ENCODE measurements at places on chromosomes 4 and X.

DNA sequence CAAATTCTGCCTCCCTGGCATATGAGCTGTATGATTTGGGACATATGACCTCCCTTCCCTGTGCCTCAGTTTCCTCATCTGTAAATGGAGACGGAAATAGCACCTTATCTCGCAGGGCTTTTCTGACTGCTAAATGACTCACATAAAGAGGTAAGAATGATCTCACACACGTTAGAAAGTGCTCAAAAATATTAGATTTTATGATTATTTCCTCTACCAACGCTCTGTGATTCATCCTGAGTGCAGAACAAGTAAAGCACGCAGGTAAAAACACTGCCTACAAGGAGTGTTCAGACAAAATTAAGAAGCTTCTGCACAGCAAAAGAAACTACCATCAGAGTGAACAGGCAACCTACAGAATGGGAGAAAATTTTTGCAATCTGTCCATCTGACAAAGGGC, 21.1 kb downstream of the ACSL1 start:
- DNase-seq = no peak

- no peak for DNase-seq
Measured at GRCh38 chr4:26275281-26275680, 45.5 kb upstream of the RBPJ start.

GRCh38 chr4:140252141-140252741, 98.3 kb upstream of the MAML3 start:
- no peak for DNase-seq

- DNase-seq = no peak
Measured at GRCh38 chrX:15686818-15687685, 22.4 kb upstream of the CLTRN start.

DNA sequence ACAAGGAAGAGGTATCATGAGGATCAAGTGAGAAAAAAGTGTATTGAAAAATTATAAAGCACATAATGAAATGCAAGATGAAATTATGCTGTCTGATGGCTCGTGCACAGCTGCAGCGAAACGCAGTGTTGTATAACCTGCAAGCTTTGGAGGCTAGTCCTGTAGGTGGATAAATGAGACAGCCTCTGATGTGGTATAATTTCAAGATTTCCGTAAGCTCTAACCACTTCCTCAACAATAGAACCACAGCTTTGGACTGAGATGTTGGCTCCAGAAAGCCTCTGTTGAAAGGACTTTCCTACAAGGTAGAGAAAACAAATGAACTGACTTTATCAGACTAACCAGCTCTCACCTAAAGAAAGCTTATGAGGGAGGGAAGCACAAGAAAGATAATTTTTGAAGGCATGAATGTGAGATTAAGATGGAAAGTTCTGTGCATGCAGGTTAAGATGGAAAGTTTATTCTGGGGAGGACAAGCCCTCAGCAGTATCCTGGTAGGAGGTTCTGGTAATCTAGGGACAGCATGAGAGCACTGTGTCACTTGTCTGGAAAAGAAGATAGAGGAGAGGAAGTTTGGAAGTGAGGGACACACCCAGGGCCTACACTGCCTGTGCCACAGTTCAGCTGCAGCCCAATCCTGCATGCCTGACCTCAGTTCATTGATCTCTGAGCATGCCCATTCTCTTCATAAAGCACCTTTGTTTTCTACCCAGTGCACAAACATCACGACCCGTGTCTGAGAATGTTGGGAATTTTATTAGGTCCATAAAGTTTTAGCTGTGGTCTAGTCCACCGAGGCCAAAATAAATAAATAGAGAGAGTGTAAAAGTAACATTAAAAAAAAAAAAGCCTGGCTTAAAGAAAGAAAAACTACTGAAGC, 161.5 kb upstream of the SFRP2 start:
- DNase-seq = no peak

- DNase-seq = peak; percentile 16
Measured at GRCh38 chr4:145557720-145558119, 61.5 kb upstream of the MMAA start.

- no peak for DNase-seq
Measured at GRCh38 chr4:48661391-48661790, 118.7 kb downstream of the FRYL start.

- DNase-seq = no peak
Measured at GRCh38 chr4:43607400-43607799, 714.9 kb downstream of the GRXCR1 start.

GRCh38 chrX:71210816-71211215, 12.2 kb upstream of the GJB1 start:
- no peak for DNase-seq

DNA sequence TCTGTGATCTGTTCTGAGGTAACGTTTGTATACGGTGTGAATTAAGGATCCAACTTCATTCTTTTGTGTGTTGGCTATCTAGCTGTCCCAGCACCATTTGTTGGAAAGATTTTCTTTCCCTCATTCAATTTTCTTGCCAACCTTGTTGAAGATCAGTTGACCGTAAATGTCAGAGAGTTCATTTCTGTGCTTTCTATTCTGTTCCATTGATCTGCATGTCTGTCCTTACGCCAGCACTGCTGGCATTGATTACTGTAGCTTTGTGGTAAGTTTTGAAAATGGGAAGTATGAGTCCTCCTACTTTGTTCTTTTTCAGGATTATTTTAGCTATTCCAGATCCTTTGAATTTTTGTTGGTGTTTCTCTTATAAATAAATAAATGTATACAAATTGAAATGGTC, 60.8 kb downstream of the MTMR1 start:
- no peak for DNase-seq

- peak; percentile 59 for DNase-seq
Measured at GRCh38 chrX:2707334-2707760, 16.3 kb downstream of the CD99 start.

GRCh38 chrX:15384304-15384703, at the start of gene VEGFD:
VEGFD (minus strand) TSS chrX:15384413; CDS start chrX:15383946, 467 bp downstream.
- DNase-seq = no peak

- no peak for DNase-seq
Measured at GRCh38 chrX:96435378-96436035, 249.1 kb upstream of the DIAPH2 start.

DNA sequence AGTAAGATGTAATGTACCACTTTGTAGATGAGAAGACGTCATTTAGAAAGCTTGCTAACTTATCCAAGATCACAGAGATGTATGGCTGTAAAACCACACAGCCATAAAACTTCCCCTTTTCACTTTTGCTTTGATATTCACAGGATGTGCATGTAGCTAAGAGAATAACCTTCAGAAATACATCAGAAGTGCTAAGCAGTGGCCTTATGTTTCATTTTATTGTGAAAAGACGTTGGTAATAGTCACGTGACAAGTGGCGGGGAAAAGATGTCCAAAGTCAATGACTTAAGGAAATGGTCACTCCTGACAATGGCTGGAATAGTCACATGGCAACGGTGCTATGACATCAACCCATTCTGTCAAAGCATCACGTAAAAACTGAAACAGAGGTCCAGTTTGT, 12.9 kb upstream of the WDR17 start:
- DNase-seq = peak; percentile 22

DNA sequence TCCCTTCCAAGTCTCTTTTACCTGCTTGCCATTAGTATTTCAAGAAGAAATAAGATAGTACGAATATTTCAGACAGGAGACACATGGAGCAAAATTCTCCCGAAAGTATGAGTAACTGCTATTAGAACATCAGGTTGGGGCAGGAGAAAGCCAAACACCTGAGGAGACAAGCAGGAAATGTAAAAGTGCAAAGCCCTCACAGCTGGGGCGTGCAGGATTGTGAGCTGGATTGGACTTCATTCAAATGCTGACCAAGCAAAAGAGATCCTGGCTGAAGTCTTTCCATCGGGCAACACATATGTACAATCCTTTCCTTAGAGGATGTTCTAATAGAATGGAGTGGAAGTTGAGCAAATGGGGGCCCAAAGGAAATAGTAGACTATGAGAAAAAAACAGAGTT, 76.8 kb downstream of the DTHD1 start:
- no peak for DNase-seq

DNA sequence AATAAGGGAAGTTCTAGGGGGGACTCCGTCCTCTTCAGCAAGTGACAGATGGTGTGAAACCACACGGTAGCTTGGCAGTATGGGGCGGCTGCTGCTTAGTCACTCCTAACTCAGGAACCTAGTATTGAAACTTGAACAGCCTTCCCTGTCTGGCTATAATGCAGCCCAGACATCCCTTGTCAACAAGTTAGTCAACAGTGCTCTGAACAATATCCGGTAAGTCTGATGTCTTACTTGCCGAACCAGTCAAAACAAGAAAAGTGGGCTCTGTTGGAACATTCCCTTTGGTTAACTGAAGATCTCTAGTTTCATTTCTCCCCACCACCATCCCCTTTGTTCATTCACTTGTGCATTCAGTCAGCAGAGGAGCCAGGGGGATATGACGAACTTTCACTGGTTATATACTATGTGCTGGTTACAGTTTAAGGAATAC, 18.7 kb upstream of the CXCL13 start:
- DNase-seq = peak; percentile 26

GRCh38 chrX:29652484-29652883, 562.9 kb upstream of the MAGEB2 start:
- no peak for DNase-seq

DNA sequence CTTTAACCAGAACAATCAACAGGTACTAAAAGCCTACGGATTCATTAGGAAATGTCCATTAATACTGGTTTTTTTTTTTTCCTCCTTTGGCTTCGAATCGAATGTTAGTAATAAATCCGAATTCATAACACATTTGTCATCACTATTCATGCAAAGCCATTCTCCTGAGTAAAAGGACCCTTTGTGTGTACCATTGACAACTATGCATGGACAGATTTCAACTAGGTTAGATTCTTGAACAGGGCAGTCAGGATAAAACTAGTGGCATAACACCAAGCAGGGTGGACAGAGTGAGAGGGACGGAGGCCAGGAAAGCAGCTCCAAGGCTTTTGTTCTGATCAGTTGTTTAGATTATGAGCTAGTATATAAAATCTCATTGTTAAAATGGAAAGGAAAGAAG, 1722.0 kb upstream of the TENM3 start:
- no peak for DNase-seq

DNA sequence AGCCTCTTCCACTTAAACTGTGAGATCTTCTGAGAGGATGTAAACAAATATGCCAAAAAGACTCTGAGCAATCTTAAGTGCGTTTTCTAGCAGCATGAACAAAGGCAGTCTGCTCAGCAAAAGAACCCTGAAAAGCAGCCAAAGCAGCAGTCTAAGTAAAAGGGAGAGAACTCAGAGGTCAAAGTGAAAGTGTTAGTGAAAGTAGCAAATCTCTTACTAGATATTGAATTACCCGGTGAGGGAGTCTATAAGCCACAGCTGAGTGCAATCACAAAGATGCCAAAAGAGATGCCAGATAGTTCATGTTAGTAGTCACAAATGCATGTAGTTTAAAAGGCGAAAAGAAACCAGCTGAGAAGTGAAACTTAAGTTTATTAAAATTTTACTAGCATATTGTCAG, 7.9 kb upstream of the GNRHR start:
- no peak for DNase-seq

- no peak for DNase-seq
Measured at GRCh38 chrX:54237014-54237413, 54.0 kb upstream of the FAM120C start.

- DNase-seq = no peak
Measured at GRCh38 chr4:127355743-127356142, 277.0 kb upstream of the INTU start.

Data from GM12891 (cell line).